Activated CD8-positive, alpha-beta memory T cell treated with anti-CD3 and anti-CD28 coated beads, Interleukin-2, amount 50 U/mL, for 48 hours (primary cell): ENCODE measurements at places on chromosomes 1 and 21.
A peak's percentile ranks its signal among the peaks of the same experiment; 100 is the strongest.

GRCh38 chr21:36718951-36719501, 20.1 kb downstream of the SIM2 start:
- DNase-seq: no peak

- no peak for DNase-seq
Observed at GRCh38 chr1:84736445-84736844, 46.2 kb upstream of the SSX2IP start.

DNA sequence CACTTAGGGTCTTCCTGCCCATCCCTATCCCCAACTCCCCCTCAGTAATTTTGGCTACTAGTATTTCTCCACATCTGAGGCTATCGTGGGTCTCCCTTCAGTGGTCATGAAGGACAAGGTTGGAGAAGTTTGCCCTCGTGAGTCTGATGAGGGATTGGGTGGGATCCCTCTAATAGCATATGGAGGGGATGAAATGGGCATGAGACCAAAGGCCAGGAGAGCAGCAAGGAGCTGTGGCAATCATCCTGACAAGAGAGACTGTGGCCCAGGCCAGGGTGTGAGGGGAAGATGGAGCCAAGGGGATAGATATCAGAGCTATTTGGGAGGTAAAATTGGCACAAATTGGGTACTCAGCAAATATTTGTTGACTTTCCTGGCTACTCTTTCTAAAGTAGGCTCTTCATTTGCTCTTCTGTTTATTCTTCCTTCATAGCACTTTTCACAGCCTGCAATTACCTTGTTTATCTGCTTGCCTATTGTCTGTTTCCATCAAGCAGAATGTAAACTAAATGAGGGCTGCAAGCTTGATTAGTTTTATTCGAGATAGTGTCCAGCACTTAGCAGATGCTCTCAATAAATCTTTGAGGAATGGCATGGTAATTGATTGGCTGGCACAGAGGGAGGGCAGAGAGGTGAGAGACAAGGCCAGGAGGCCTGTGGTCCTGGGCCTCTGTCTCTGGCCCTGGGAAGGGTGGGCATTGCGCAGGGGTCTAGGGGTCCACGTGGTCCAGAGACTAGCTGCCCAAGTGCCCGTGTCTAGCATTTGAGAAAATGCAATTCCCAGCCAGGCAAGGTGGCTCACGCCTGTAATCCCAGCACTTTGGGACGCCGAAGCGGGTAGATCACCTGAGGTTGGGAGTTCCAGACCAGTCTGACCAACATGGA, 1.5 kb upstream of the PLK3 start:
- peak; percentile 53 for DNase-seq

GRCh38 chr21:27816301-27816700, 849.4 kb upstream of the ADAMTS5 start:
- no peak for DNase-seq

GRCh38 chr21:34305605-34306604, 57.9 kb upstream of the KCNE2 start:
- no peak for DNase-seq

DNA sequence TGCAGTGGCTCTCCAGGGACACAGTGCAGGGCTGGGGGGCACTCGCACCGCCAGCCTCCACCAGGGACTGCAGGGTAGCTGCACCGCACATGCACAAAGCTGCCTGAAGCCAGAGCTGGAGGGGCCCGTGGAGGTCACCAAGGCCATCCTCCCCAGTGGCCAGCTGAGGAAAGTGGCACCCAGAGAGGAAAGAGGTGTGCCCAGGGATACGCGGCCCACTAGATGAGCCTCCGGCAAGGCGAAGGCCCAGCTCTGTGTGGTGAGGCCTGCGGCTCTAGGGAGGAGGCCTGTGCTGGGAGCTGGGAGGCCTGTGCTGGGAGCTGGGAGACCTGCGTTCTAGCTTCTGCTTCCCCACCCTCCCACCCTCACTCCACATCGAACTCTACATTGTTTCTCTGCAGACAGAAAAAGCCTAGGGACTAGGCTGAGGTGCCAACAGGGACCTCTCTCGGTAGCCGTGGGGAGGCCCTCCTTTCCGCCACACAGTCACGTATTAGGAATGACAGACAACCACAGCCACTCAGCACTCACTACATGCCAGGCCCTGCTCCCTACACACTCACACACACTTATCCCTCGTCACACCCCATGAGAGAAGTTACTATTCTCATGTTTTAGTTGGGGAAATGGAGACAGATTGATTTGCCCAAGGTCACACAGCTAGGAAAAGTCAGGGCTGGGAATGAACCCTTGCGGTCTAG, 921 bp upstream of the ASCL5 start:
- DNase-seq: no peak

DNA sequence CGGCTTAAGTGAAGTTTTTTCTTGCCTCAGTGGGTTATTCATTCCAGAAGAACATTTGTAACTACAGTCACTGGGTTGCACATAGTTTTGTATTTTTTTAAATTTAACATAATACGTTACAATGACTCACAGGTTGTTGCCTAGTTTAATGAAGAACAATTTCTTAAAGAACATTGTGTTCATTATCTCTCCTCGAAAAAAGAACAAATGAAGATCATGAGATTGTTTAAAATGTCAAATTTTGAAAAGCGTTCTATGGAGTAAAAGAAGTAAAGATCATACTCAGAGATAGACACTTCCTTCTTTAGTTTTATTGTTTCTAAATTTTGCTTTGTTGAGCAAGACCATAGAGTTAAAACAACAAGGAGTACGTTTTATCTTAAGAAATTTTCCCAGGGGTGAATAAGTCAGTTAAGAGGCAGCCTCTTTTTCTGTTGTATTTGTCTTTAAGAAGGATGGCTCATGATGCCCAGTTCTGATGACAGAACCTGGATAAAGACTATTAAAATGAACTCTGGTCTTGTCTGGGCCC, 10.5 kb upstream of the SLAMF1 start:
- no peak for DNase-seq

DNA sequence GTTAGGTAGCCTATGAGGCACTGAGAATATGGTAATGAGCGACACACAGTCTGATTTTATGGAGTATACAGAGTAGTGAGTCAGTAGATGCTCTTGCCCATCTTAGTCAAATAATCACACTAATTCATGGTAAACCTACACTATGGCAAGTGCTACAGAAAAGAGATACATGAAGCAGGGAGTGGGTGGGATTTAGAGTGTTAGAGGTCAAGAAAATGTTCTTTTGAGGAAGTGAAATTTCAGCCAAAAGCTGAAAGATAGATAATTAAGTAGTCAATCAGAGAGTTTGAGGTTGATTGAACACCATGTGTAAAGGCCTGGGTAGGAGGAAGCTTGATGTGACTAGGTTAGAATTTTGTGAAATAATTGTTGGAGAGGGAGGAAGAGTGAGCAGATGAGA, 14.7 kb downstream of the MDM4 start:
- no peak for DNase-seq

DNA sequence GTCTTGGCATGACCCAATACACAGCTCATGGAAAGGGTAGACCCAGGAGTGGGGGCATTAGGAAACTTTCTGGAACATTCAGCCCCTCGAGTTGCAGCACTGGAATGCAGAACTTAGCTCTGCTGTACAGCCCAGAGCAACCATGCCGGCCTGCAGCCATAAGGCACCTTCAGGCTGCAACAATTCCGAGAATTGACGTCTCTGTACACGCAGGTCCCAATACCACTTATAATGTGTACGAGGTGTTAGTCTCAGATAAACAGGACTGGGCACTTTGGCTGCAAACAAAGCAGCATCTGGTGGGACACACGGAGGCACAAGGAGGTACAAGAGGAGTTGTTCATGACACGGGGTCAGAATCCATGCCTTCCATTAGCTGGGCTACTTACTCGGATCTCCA, 7.9 kb downstream of the CBR1 start:
- no peak for DNase-seq

DNA sequence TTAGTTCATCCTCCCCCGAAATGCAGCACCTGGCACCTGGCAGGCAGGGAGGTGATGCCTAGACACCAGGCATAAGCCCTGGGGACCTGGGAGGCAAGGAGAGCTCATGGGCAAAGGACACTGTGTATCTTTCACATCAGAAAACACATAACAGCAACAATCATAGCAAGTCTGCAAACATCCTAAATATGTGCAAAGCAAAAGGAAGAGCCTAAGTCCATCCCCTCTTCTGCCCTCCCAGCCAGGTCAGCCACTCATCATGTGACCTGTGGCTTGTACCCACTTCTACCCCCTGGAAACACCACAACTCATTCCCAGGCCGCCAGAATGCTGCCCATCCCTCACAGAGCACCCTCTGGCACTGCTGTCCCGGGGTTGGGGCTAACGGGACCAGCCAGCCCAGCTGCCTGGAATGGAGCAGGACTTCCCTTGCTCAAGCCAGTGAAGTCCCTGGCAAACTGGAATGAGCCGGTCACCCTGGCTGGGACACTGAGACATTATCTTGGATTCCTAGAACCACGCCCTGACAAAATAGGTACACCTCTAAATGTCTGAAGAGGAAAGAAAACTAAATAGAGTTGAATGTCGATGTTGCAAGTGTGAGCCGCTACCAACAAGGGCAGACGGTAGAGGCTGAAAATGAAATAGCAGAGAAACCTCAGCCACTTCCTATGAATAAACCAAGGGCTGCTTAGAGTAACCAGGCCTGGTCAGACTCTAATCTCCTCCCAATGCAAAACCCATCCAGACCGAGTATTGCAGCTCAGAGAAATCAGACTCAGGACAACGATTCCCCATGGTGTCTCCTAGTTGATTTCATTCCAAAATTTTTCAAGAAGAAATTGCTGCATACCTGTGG, 29.4 kb downstream of the TMPRSS2 start:
- no peak for DNase-seq

GRCh38 chr1:153340356-153340755, 8.3 kb downstream of the PGLYRP4 start:
- no peak for DNase-seq

GRCh38 chr1:188590641-188591040, 1761.9 kb downstream of the PLA2G4A start:
- DNase-seq: no peak

- no peak for DNase-seq
Observed at GRCh38 chr1:93328809-93329760, 16.6 kb upstream of the DR1 start.

DNA sequence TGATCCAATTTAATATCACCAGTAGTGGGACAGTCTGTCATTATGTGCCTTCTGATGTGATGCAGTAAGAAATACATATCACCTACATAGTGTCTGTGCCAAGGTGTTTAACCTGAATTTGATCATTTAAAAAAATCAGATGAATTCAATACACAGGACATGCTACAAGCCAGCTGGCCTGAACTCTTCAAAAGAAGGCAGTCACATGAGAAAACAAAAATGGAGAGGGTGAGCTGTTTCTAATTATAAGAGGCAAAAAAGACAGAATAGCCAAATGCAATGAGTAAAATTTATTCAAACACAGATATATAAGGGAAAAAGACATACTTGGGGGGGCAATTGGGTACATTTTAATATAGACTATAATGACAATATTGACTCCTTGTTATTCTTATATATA, 66.5 kb downstream of the ST3GAL3 start:
- no peak for DNase-seq

GRCh38 chr1:164718821-164719220, 159.8 kb downstream of the PBX1 start:
- DNase-seq: no peak

DNA sequence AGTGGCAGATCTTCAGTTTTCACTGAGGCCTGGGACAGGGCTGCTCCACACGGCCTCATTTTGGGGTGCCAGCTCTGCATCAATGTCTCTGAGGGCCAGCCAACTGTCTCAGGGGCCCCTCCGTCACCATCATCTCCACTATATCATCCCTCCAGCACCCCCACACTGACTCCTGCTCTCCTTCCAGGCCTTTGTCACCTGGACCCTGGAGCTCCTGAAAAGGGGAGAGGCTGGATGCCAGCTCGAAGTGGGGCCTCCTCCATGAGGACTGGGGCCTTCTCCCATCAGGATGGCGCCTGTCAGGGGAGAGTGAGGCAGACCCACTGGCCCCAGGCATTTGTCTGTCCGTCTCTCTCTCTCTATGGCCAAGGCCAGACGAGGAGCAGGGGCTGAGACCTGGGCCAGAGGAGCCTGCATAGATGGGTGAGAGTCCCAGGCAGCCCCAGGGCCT, 44.7 kb upstream of the LRP8 start:
- peak; percentile 23 for DNase-seq

- DNase-seq: no peak
Observed at GRCh38 chr1:201356701-201357100, 20.8 kb downstream of the TNNT2 start.

DNA sequence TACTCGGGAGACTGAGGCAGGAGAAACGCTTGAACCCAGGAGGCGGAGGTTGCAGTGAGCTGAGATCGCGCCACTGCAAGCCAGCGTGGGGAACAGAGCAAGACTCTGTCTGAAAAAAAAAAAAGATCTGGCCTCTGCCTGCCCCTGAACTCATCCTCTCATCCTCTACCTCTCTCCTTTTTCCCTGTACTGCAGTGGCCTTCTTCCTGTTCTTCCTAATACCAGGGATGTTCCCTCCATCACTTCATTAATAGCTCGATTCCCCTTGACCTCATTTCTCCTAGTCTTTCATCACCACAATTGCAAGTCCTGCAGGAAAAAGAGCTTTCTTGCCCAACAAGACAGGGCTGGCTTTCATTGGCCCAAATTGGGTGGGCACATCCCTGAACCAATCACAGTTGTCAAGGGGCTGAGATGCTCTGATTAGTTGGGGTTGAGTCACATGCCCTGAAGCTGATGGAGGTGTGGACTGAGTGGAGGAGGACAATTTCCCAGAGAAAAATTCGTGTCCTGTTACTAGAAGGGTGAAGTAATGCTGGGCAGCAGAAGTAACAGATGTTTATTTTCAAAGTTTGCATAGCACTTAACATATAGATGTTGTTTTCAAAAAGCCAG, 86.8 kb upstream of the PUM1 start:
- no peak for DNase-seq

DNA sequence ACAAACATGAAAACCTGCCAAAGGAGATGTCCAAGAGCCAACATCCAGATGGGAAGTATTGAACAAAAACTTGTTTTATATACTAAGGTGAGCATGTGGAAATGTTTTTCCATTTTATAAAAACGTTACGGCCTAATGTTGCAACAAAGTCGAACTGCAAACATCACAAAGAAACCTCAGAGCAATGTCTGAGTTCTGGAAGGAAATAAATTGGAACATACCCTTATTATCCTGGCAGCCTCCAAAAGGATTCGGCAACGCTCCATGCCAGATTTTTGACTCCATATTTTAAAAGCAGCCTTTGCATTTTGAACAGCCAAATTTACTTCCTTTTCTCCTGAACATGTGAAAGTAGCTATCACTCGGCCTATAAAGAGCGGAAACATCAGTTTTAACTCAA, 3.3 kb downstream of the ALDH9A1 start:
- DNase-seq: no peak

DNA sequence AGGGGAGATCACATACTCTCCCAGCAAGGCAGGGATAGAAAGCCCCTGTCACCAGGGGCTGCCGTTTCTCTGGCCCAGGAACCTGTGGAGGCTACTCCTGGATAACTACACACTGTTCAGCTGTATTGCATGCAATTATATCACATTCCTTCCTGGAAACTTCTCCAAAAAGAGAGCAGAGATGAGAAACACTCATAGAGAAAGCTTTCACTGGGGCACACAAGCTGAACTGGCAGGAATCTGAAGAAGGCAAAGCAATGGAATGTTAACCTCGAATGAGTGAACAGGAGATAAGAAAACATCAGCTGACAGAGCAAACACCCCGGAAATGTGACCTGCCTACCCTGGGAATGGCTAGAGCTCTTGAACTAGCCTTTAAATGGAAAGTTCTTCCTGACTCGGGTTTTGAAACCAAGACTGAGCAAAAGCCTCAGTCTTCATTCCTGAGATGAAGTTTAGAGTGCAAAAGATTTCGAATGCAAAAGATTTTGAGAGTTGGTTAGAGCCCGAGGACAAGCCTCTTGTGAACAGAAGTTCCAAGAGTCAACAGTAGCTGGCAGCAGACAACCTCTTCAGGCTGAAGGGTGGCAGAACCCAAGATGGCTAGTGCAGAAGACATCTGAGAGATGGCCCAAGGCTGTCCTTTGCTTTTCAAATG, 32.3 kb downstream of the CCN1 start:
- no peak for DNase-seq
